Coronary artery (tissue), 2 donors: ENCODE measurements at places on chromosomes 16 and 17.
A peak's percentile ranks its signal among the peaks of the same experiment; 100 is the strongest.

DNA sequence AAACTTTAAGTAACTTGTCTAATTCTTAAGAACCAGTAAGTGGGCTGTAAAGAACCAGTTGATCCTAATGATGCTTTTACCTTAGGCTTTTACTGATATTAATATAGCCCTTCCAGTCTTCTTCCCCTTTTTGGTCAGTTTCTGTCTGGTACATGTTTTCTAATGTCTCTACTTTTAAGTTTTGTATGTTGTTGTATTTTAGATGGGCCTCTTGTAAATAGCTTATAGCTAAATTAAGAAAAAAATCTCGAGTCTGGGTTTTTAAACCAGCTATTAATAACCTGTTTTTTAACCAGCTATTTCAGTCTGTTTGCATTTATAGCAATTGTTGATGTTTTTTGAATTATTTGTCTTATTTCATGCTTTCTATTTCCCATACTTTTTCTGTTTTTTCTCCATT is 79.0 kb downstream of the PITPNC1 start:
- no peak for DNase-seq

DNA sequence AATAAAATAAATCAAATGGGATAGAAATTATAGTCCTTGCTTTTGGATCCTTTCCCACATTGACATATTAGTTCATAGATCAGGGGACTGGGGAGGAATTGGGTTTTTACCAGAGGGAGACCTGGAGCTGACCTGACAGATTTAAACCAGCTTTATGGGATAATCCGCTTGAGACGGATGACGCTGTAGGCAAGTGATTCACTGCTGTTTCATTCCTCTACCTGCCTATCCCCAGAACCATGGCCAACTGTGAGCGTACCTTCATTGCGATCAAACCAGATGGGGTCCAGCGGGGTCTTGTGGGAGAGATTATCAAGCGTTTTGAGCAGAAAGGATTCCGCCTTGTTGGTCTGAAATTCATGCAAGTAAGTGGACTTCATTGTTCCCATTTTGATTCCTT is 2.1 kb downstream of the NME1 start:
- no peak for DNase-seq

GRCh38 chr17:39754958-39755553 is 17.3 kb downstream of the GRB7 start:
- DNase-seq: peak; percentile 76

DNA sequence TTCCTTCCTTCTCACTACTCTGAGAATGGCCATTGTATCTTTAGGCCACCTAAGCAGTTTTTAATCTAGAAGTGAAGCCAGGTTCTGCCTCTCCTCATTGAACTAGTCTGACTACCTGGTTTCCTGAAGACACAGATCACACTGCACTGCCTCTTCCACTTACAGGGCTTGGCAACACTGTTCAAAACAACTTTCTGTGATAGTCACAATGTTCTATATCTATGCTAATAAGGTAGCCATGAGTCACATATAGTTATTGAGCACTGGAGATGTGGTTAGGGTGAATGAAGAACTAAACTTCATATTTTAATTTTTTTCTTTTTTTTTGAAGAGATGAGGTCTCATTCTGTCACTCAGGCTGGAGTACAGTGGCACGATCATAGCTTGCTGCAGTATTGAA is 26.9 kb downstream of the RND2 start:
- no peak for DNase-seq

DNA sequence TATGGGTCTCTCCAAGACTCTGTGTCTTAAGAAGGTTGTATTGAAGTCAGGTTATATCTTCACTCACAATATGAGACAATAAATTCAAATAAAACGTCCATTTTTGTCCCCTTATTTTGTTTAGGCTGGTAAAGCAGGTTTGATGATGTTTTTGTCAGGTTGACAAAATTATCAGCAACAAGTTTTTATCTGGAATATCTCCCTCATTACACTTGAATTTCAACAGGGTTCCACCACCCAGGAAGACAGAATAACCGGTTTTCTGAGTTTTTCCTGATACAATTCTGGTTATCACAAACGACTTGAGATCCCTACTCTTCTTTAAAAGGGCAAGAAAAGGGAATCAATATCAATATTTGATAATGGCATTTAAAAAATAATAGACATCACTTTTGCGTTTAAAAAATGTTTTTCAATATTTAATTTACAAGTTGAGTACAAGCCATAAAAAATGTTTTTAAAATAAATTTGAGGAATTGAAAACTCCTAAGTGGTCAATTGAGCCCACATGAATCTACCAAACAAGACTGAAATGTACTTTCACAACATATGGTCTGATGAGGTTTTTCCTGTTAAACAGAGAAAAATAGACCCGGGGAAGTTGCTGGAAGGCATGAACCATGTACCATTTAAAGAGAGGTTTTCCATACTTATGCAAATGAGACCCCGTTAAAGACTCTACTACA is 1.4 kb upstream of the ATP6V0A1 start:
- DNase-seq: no peak

GRCh38 chr16:52446080-52446479 is 100.9 kb downstream of the TOX3 start:
- DNase-seq: no peak

DNA sequence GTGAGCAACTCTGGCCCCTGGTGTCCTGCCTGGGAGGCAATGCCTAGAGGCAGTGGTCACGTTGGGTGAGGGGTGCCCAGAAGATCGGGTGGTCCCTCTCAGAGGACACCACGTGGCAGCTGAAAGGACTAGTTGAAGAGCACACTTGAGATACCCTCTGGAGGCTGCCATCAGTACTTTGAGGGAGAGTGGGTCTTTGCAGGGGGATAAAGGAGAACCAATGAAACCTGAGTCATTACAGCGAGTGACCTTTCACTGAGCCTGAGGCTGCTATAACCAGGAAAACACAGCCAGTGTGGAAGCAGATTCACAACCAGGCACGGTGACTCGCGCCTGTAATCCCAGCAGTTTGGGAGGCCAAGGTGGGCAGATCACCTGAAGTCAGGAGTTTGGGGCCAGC is 18.9 kb downstream of the CA4 start:
- DNase-seq: no peak

GRCh38 chr16:67528870-67529581 is 397 bp downstream of the RIPOR1 start:
- DNase-seq: peak; percentile 75

DNA sequence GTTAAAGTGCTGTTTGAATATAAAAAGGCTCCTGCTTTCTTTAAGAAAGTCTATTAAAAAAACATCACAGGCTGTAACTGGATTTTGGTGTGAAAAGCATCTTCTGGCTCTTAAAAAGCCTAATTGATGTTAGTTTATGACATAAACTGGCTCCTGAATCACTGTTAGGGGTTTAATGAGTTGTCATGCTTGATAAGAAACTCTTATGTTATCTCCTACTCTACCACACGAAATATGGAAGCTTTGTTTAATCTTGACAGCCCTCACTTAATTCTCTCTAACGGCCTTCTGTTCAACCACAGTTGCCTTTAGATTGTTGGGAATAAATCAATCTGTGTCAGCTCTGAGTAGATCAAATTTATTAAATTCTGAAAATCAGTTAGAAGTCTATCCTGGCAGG is 51.5 kb downstream of the CPPED1 start:
- DNase-seq: no peak

DNA sequence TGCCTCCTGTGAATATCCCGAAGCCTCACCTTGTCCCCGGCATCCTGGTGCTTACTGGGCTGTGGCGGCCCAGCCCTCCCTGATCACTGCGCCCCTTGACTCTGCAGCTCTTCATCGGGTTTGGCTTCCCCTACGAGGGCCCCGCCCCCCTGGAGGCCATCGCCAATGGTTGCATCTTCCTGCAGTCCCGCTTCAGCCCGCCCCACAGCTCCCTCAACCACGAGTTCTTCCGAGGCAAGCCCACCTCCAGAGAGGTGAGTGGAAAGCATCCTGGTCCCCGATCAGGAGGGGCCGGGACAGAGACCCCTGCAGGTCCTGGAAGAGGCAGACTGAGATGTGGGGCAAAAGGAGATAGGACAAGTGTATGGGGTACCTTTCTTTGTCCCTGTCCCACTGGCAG is 72.1 kb downstream of the MGAT5B start:
- no peak for DNase-seq

DNA sequence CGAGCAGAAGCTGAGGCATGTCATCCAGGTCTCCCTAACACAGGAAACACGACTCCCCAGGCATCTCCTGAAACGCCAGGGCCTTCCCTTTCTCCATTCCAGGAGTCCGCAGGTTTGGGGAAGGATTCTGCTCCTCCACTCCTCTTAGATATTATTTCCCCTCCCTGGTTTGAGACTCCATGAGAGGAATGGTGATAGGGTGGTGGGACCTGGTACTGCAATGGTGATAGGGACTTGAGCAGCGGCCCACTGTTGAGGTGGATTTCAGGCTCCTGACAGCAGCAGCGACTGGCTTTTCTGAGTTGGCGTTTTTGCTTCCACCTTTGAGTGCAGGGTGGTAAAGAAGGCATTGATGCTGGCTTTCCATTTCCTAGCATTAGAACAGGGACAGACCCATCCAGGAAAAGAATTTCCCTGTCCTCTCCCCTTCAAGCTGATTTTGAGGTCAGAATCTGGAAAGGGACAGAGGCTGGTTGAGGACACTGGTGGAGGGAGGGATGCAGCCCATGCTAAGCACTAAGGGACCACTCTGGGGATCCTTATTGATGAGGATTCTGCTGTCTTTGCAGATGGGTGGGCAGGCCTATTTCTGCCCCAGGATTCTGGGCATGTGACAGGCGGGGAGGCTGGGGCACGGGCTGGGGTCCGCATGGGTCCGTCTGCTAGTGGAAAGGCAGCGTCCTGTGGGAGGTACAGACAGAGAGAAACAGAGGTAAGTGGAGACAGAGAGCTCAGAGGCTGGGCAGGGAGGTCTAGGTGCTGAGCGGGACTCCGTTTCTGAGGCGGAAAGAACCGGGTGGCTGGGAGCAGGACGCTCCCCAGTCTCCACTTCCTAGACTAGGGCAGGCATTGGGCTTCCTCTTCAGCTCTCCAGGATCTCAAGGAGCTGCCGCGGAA is 1.3 kb upstream of the TBX4 start:
- DNase-seq: peak; percentile 46

- DNase-seq: no peak
Observed at GRCh38 chr17:78196716-78197115, 9.6 kb downstream of the AFMID start.

DNA sequence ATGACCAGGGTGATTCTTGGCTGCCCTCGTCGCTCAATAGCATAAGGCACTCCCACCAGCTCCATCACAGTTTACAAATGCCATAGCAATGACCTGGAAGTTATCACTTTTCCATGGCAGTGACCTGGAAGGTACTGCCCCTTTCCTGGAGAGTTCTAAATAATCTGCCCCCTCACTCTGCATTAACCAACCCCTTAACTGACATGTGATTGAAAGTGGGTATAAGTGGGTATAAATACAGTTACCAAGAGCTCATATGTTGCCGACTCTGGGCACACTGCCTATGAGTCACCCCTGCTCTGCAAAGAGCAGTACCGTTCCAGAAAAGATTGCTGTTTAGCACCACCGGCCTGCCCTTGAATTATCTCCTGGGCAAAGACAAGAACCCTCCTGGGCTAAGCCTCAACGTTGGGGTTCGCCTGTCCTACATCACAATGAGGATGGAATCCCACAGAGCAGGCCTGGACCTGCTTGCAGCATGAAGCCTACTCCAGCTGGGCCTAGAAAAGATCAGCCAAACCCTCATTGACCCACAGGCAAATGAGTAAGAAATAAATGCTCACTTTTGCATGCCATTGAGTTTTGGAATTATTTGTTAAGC is 95.2 kb upstream of the SEC14L1 start:
- DNase-seq: no peak

GRCh38 chr17:29449865-29450671 is 59.9 kb downstream of the TAOK1 start:
- DNase-seq: no peak

GRCh38 chr16:13612623-13613022 is 307.3 kb upstream of the ERCC4 start:
- no peak for DNase-seq

DNA sequence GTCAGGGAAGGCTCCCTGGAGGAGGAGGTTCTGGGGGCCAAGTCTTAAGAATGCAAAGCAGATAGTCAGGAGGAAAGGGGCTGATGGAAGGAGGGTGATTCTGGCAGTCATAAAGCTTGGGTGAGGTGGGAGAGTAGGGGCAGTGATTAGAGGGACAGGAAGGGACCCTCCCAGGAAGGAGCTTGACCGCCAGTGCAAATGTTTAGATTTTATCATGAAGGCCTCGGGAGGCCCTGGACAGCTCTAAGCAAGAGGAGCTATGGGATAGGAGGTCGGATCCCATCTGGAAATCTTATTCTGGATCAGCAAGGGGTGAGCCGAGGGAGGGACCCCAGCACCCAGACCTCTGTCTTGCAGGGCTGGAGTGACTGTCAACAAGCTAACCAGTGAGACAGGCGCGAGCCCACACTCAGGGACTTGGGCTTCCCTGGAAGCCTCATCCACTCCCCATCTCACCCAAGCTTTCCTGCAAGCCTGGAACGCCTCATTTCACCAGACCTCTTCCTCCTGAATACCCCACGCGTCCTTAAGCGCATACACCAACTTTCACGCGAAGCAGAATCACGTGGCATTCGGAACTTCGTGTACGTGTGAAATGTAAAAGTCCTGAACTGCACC is 52.0 kb upstream of the CBX4 start:
- no peak for DNase-seq

DNA sequence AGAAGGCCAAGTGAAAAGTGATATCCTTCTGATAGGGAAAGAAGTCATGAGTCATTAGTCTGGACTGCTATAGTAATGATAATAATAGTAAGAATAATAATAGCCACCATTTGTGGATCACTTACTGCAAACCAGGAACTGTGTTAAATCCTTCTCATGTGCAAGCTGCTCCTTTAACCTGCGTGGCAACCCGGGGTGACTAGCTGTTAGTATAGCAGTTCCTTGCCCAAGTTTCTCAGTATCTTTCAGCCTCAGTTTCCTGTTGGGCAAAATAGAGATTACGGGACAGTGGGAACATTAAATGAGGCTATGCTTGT is 129.5 kb downstream of the CDH13 start:
- DNase-seq: no peak

GRCh38 chr17:75539967-75540729 is 14.7 kb downstream of the LLGL2 start:
- no peak for DNase-seq

GRCh38 chr16:79928142-79928873 is 327.8 kb upstream of the MAF start:
- no peak for DNase-seq

- DNase-seq: no peak
Observed at GRCh38 chr16:8798174-8798527, 512 bp downstream of the PMM2 start.

DNA sequence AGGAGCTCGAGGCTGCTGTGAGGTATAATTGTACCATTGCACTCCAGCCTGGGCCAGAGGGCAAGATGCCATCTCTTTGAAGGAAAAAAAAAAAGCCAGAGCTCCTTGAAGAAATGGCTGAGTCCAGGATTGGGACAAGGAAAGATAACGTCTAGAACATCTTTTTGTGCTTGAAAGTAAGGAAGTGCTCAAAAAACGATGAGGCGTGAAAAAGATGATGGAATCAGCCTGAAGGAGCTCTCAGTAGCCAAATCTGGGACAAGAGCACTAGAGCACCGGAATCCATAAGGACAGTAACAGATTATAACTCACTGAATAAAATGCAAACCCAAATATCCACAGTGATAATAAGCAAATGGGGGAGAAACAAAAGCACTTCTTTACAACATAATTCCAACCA is 22.1 kb downstream of the EFTUD2 start:
- DNase-seq: no peak
